ENCODE measurements at places on chromosomes 2 and 18.

DNA sequence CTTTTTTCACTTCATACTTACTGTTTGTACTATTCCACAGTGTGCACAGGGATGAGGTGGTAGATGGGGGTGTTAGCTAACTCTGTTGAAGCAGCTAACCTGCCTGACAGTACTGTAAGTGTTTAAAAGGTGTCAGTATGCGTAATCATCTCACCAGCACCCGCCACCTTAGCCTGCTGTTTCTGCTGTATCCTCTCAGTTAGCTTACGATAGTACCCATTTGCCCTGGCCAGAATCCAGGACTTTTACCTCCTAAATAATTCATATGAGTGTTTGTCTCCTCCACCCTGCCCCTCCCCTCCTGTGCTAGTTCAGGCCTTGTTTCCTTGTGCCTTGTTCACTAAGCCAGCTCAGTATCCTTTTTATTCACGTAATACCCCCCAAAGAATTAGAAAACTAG lies 34.2 kb downstream of the TRAPPC12 start:
- DNase-seq, result no peak

GRCh38 chr18:63158676-63159291 lies 160.8 kb downstream of the BCL2 start:
- DNase-seq, result no peak

- no peak for DNase-seq
Measured at GRCh38 chr2:70850925-70851324, 15.3 kb upstream of the CD207 start.

- DNase-seq, result no peak
Measured at GRCh38 chr2:85812094-85812735, 58.4 kb downstream of the ATOH8 start.

- no peak for DNase-seq
Measured at GRCh38 chr2:159034713-159035112, 66.3 kb downstream of the TANC1 start.

GRCh38 chr2:60547841-60548240 lies 5.6 kb downstream of the BCL11A start:
- DNase-seq, result no peak

- no peak for DNase-seq
Measured at GRCh38 chr2:204718607-204719006, 173.3 kb downstream of the PARD3B start.

- no peak for DNase-seq
Measured at GRCh38 chr2:164662868-164663631, 41.8 kb upstream of the GRB14 start.

DNA sequence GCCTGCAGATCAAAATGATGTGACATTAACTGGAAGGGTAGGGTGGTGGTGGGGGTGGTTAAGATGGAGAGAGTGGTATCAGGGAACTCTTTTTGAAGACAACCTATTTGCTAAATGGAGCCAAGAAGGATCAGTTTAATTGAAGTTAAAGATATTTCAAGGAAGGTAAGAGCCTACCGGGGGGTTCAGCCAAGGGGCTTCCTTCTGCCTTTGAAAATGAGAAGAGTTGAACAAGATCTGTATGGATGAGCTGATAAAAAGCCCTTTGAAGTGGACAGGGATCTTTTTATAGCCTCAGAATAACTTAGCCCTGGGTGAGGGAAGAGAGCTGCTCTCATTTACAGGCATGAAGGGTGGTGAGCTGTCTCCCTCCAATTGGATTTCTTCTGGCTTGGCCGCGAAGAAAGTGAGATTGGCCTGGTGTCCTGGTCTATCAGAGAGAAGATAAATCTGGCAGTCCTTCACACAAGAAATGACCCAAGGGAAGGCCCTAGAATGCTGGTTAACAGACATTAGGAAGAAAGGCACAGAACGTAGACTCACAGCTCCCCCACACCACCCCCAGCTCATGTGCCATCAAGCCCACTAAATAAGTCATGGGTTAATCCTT lies 439.8 kb downstream of the TNS1 start:
- DNase-seq, result no peak

GRCh38 chr18:50788284-50788683 lies 31.5 kb downstream of the MRO start:
- no peak for DNase-seq

DNA sequence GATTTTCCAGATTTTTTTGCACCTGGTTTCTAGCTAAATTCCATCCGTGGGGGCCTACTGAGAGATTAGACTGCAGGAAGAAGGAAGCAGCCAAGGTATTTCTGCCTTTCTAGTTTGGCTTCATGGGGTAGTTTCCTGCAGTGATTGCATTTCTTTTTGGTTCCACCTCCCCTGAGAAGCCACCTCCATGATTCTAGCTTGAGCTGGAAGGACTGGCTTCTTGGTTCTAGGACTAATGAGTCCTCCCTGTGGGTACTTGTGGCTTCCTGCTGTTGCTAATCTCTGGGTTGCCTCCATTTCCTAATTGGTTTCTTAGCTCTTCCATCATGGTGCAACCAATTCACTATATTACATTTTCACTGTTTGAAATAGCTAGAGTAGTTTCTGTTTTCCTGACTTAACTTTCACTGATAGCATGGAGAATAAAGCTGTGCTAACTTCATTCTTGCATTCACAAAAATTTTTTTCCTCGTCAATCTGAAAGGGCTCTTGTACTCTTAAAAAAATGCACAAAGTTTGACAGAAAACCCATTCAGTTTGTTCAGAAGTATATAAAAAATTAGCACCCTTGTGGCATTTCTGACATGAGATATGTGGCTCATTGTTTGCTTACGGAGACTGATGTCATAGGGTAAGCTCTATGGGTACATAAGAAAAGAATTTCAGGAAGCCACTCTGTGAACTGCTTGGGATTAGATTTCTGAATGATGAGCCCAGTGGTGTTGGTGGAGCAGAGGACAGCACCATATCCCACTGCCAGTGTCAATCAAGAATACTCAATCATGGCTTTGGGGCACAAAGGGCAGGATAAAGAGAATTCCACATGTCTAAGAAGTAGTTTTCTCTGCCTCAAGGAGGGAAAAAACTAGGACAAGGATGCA lies 242.8 kb upstream of the RBMS1 start:
- DNase-seq, result no peak

- no peak for DNase-seq
Measured at GRCh38 chr2:201128933-201129505, 13.1 kb downstream of the CFLAR start.

DNA sequence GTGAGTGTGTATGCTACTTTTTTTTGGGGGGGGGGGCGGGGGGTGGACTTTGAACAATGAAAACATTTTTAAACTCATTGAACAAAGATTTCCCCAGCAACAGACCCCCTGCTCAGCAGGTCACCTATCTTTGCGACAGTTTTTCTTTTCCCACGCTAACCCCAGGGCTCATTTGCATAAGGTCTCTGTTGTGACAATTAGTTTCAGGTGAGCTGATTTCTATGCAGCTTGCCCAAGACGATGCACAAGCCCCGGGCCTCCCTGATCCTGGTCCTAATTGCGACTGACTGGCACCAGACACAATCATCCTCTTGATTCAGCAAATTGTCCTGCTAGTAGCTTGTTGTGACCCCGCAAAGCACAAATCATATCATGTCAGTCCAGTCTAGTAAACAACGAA lies 40.3 kb downstream of the ZEB2 start:
- no peak for DNase-seq

- no peak for DNase-seq
Measured at GRCh38 chr18:12282442-12283039, 25.5 kb upstream of the TUBB6 start.

DNA sequence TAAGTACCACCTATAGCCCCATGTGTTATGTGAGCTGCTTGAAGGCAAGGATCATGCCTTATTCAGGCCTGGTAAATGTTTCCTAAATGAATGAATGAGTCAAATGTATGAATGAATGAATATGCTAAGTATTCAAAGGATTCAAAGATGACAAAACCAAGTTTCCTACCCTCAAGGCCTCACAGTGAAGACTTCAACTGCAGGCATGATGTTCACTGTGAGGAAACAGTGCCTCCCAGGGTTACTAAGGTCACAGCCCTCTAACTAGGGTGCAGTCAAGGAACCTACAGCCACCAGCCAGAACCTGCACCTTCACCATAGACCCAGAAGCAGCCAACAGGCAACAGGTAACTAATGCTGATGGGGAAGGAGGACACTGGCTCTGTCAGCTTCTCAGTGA lies 69.3 kb downstream of the SUMO1 start:
- no peak for DNase-seq

- DNase-seq, result no peak
Measured at GRCh38 chr18:80105369-80106167, 3.5 kb upstream of the ADNP2 start.

GRCh38 chr2:119190321-119191111 lies 32.0 kb upstream of the C1QL2 start:
- DNase-seq, result no peak

GRCh38 chr2:119756837-119757236 lies 2.9 kb upstream of the PTPN4 start:
- DNase-seq, result no peak

GRCh38 chr18:8816220-8816619 lies 110.9 kb downstream of the MTCL1 start:
- no peak for DNase-seq

- DNase-seq, result no peak
Measured at GRCh38 chr2:151241224-151241623, 20.4 kb downstream of the RBM43 start.

GRCh38 chr2:69061525-69061924 lies 48.5 kb downstream of the ANTXR1 start:
- DNase-seq, result no peak

Measured in NCI-H1105 (cell line).